ENCODE measurements at places on chromosomes 5 and 9.

GRCh38 chr5:164355267-164355830 is 849.9 kb downstream of the MAT2B start:
- DNase-seq: no peak

GRCh38 chr9:88237479-88237961 is 99.2 kb upstream of the SPATA31C2 start:
- no peak for DNase-seq

DNA sequence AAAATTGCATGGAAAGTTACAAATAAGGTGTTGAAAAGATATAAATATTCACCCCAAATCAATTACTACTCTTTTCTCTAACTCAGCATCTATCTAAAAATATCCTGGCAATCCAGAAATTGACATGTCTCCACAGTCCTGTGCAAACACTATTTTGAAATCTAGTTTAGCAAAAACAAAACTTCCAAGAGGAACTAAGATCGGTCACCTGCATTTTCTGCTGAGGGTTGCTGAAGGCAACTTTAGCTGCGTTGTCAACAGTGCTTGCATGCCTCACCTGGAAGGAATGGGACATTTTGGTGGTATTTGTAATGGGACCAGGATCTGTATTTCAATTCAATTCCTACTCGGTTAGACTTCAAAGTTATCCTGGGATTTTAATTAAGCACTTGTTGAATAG is 398.3 kb downstream of the NTRK2 start:
- DNase-seq: peak; percentile 27

DNA sequence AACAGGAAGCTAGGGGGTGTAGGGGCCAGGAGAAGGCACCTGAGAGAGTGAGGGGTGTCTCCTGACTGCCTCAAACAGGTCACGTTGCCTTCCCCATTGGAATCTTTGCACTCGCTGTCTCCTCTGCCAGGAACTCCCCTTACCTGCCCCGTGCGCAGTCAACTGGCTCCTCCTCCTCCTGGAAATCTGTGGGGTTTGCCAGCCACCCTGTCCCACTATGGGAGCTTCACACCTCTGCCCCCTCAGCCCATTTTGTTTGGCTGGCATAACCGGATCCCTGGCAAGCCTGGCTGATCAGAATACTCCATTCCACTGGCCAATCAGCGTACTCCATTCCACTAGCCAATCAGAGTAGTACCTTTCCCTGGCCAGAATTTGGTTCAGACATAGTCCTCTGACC is 10.4 kb upstream of the SLC34A1 start:
- DNase-seq: no peak

DNA sequence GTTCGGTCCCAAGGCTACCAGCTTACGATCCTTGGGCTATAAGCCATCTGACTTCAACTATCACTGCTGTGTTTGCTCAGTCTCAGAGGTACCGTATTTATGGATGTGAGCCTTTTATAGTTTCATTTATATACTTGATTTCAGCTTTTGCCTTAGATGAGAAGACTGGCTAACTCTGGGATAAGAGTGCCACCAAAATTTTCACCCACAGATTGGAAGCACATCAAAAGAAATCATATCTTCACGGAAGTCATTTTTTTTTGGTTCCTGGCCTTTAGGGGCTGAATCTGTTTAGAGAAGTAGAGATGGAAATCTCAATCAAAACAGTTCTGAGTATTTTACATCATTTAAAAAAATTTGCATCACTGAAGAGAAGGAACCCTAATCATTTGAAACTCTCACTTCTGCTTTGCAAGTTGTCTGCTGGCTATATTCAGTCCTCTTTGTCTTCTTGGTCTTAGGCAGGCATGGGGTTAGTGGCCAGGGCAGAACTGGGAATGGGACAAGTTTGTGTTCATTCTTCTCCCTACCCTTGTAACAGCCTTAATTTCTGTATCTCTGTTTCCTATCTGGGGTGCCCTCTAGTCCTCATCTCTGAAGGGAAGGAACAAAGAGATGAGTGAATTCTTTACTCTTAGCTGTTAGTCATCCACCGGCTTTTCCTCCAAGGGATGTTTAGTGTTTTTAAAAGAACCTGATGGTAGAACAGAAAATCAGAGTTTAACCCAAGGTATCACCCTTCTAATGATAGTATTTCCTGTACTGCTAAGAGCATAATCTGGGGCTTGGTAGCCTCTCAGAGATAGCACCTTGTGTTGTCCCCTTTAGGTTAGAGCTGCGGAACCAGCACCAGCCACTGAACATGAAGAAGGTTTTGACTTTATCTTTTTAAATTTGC is 14.1 kb upstream of the TNFAIP8 start:
- no peak for DNase-seq

GRCh38 chr9:121283856-121284732 is 16.1 kb downstream of the GSN start:
- DNase-seq: peak; percentile 67

GRCh38 chr5:136032564-136032963 is 3.8 kb downstream of the TGFBI start:
- DNase-seq: no peak

DNA sequence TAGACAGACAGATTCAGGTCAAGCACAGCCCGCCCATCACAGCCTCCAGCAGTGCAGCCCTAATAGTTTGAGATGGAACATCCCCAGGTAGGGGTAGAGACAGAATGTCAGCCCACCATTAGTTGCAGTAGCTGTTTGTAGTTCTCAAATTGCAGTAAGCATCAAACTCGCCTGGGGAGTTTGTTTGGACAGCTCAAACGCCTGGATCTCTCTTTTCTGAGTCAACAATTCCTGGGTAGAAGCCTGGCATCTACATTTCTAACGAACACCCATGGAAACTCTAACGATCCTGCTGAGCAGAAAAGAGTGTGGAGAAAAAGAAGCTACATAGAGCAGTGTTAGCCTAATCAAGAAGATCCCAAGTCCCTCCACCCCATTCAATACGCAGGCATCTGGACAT is 59.4 kb downstream of the ADAMTS16 start:
- no peak for DNase-seq

DNA sequence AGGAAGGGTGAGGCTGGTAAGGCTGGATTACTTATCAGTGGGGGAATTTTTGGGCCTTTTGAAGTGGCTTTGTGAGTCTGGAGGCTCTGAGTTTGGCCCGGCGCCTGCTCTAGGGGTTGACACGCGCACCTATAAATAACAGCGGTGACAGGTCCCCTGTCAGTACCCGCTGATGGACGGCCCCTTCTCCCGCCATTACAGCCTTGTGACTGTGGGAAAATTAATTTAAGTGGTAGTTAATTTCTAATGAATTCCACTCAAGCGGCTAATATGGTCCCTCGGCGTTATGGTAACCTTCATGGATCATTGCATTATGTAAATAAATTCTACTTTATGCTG is 16.5 kb downstream of the MRPL36 start:
- DNase-seq: peak; percentile 69

DNA sequence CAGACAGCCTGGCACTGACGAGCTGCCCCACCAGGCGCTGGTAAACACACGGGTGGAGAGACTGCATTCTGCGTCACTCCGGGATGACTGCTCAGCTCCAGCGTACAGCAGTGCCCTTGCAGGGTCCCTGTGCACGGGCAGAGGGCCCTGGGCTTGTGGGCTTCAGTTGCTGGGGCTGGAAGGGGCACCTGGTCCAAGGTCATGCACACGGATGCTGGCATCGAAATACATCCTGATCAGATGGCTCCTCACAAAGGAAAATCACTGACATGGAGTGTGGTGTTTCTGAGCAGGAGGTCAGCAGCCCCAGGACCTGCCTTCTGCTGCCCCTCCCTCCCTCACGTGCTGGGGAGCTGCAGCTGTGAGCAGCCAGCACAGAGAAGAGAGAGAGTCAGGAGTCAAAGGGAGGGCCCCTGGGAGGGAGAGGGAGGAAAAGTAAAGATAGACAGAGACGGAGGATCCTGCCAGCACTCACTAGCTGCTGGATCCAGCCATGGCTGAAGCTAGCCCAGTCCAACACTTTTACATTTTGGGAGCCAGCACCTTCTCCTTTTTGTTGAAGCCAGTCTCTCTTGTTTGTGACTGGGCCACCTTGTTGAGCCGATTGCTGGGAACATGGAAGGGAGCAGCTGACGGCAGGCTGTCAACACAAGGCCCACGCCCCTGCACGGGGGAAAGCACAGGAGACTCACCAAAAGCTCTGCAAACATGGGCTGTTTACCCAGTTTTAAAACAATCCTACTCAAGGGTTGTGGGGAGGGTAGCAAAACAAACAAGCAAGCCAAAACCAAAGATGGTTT is 166.5 kb upstream of the PHYKPL start:
- DNase-seq: no peak

GRCh38 chr9:127175764-127176163 is 53.3 kb upstream of the ANGPTL2 start:
- no peak for DNase-seq

DNA sequence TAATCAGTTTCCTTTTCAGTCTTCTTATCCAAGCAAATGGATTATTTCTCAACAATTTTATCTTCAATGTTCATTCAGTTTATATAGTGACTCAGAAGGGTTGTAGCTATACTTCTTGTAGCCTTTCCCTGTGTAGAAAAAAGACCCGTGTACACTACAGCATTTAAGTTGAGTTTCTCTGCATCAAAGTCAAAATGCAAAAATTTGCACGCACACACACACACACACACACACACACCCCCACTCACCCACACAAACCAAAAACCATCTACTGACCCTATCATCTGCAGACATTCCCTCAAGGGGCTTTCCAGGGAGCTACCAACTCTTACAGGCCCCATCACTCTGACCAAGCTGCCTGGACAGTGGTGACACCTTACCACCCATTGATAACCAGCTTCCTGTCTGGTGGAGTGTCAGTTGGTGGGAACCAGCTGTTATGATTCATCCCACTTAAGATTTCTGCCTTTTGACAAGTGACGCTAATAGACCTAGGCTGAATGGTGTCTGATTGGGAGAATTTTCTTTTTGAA is 12.2 kb upstream of the ELL2 start:
- peak; percentile 31 for DNase-seq

DNA sequence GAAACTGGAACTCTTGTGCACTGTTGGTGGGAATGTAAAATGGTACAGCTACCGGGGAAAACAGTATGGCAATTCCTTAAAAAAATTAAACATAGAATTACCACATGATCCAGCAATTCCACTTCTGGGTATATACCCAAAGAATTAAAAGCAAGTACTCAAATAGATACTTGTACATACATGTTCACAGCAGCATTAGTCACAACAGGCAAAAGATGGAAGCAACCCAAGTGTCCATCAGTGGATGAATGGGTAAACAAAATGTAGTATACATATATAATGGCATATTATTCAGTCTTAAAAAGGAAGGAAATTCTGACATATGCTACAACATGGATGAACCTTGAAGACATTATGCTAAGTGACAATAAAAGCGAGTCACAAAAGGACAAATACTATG is 7.4 kb upstream of the SLC22A5 start:
- no peak for DNase-seq

GRCh38 chr9:115395511-115396021 is 277.6 kb upstream of the TNC start:
- DNase-seq: no peak

GRCh38 chr5:83714810-83715209 is 5.8 kb downstream of the HAPLN1 start:
- DNase-seq: no peak

Data from GM10248 (cell line).